ENCODE measurements at places on chromosomes 12 and 14. TPM values are rescaled to one million over a fixed set of nuclear protein-coding genes. Genes with fewer than 3 reads are reported as not detected.

Gene GPX2
- polyA plus RNA-seq, result 2.6 TPM

Gene CD69
- 1.2 TPM for polyA plus RNA-seq

Gene DBX2
- polyA plus RNA-seq, result 0.06 TPM

Gene TAS2R46
- 0.14 TPM for polyA plus RNA-seq

Gene LRRC23
- polyA plus RNA-seq, result 17.7 TPM

Gene TOMM20L
- polyA plus RNA-seq, result 1.2 TPM

Gene KLHDC1
- 4.9 TPM for polyA plus RNA-seq

Gene ATP2A2
- polyA plus RNA-seq, result 148 TPM

Gene SLC48A1
- 60.6 TPM for polyA plus RNA-seq

Gene EIF2S3B
- 11.1 TPM for polyA plus RNA-seq

Gene KCNJ8
- polyA plus RNA-seq, result 22.3 TPM

Gene NKX2-1
- not detected for polyA plus RNA-seq

Gene GAPDH
- 1,941 TPM for polyA plus RNA-seq

Gene TMX1
- polyA plus RNA-seq, result 47.8 TPM

Gene ITGA7
- polyA plus RNA-seq, result 43.1 TPM

Gene RNASE1
- 199 TPM for polyA plus RNA-seq

Gene KRT3
- not detected for polyA plus RNA-seq

Gene CABP1
- polyA plus RNA-seq, result 5.6 TPM

Gene PLEKHD1
- 3.7 TPM for polyA plus RNA-seq

Gene GUCY2C
- polyA plus RNA-seq, result 0.43 TPM

Gene IL26
- not detected for polyA plus RNA-seq

Gene GLT1D1
- 1.5 TPM for polyA plus RNA-seq

Gene KLRC1
- 0.67 TPM for polyA plus RNA-seq

Gene TRPV4
- 15.6 TPM for polyA plus RNA-seq

Gene B4GALNT1
- 1.4 TPM for polyA plus RNA-seq

Gene PRH2
- 0.73 TPM for polyA plus RNA-seq

Gene TPPP2
- 4.0 TPM for polyA plus RNA-seq

Gene APAF1
- 28.0 TPM for polyA plus RNA-seq

Gene ENDOU
- 0.31 TPM for polyA plus RNA-seq

Gene PPP1R1A
- polyA plus RNA-seq, result 56.0 TPM

Gene KRT83
- polyA plus RNA-seq, result not detected

Gene ARPC3
- 280 TPM for polyA plus RNA-seq

Gene JPH4
- polyA plus RNA-seq, result 14.7 TPM

Gene FSCB
- polyA plus RNA-seq, result not detected

Gene GLIPR1
- 15.8 TPM for polyA plus RNA-seq

Gene RAB35
- 42.1 TPM for polyA plus RNA-seq

Gene COCH
- 4.0 TPM for polyA plus RNA-seq

Gene NPFF
- not detected for polyA plus RNA-seq

Gene CRY1
- polyA plus RNA-seq, result 35.7 TPM

Gene LDHB
- 1,798 TPM for polyA plus RNA-seq

Gene CIT
- polyA plus RNA-seq, result 21.9 TPM

Gene MYRFL
- 2.3 TPM for polyA plus RNA-seq

Gene NUDT14
- polyA plus RNA-seq, result 21.5 TPM

Gene LALBA
- not detected for polyA plus RNA-seq

Gene CD4
- polyA plus RNA-seq, result 29.3 TPM

Gene RIN3
- 6.3 TPM for polyA plus RNA-seq

Gene RNU4-1
- polyA plus RNA-seq, result not detected

Gene DCN
- polyA plus RNA-seq, result 416 TPM

Gene SOX5
- 7.9 TPM for polyA plus RNA-seq

Gene SDR9C7
- polyA plus RNA-seq, result 0.53 TPM

Gene RD3L
- polyA plus RNA-seq, result not detected

Gene PARP11
- 17.2 TPM for polyA plus RNA-seq

Gene NFE2
- polyA plus RNA-seq, result 2.3 TPM

Measured in left renal cortex interstitium (tissue), 4 donors.